HEK293T (cell line): ENCODE measurements at places on chromosomes 2 and 18.

GRCh38 chr18:65091744-65092329, 659.0 kb upstream of the CDH7 start:
- DNase-seq, result peak; percentile 6

DNA sequence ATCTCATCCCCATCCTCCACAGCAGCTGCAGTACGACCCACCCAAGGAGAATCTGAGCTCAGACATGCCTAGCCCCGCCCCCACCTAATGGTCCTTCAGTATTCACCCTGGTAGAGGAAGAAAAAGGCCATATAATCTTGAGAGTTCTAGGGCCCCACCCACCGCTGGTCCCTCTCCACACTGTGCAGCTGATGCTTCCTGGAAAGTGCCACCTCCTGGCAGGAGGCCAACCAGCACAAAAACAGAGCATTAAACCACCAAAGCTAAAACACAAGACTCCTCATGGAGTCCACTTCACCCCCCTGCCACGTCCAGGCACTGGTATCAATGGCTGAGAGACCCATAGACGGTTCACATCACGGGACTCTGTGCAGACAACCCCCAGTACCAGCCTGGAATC, 40.7 kb downstream of the MC4R start:
- DNase-seq, result no peak

- no peak for DNase-seq
Observed at GRCh38 chr2:177588671-177589070, 196.1 kb downstream of the AGPS start.

DNA sequence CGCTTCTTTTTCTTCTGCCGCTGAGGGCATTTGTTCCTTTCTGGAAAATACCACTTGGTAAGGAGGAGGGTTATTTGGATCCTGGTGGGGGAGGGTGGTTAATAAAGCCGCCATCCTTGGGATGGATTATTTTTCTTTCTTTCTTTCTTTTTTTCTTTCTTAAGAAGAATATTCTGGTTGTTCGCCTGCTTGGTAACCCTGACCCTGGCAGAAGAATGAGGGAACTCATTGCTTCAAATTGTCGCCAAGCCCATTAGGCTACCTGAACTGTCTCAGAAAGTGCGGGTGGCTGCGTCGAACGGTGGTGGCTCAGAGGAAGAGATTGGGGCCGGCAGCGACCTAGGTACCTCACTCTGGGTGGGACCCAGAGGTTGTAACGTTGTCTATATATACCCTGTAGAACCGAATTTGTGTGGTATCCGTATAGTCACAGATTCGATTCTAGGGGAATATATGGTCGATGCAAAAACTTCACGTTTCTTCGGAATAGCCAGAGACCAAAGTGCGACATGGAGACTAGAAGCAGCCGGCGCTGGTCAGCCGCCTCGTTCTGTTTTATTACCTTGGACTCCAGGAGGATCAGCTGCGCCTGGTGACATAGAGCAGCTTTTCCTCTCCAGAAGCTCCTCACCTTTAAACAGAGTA, 1.3 kb upstream of the HOXD4 start:
- DNase-seq, result no peak

DNA sequence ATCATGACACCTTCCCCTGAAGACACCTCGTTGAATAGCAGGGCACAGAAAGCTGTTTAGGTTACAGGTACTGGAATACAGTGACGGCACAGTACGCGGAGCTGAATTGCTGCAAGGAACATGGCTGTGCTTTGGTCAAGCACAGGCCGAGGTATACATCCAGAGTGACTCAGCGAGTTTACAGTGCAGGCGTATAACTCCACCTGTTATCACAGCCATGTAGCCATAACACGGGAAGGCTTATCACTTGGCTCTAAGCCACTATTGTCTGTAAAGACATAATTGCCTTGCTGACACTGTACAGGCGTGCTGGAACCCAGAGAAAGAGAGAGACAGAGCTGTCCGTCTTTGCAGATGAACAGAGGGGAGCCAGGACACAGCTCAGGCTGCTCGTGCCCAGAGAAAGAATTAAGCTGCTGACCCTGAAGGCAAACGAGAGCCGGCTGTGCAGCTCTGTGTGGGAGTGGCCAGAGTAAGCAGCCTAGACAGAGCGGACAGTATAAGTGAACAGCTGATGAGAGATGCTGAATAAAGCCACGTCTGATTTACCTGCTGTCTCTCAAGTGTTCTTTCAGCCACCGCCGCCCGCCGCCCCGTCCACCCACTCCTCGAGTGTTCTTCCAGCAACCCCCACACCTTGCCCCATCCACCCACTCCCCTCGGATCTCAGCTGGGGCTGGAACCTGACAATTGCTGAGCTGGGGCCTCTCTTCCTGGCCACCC, 87.3 kb upstream of the PPP1CB start:
- no peak for DNase-seq

GRCh38 chr2:9648821-9649220, 18.0 kb upstream of the YWHAQ start:
- DNase-seq, result no peak
